ENCODE measurements at places on chromosomes 7 and 10. TPM values are rescaled to one million over a fixed set of nuclear protein-coding genes. Genes with fewer than 3 reads are reported as not detected.
A peak's percentile ranks its signal among the peaks of the same experiment; 100 is the strongest.

Gene MMP21
- 0.34 TPM for total RNA-seq

DNA sequence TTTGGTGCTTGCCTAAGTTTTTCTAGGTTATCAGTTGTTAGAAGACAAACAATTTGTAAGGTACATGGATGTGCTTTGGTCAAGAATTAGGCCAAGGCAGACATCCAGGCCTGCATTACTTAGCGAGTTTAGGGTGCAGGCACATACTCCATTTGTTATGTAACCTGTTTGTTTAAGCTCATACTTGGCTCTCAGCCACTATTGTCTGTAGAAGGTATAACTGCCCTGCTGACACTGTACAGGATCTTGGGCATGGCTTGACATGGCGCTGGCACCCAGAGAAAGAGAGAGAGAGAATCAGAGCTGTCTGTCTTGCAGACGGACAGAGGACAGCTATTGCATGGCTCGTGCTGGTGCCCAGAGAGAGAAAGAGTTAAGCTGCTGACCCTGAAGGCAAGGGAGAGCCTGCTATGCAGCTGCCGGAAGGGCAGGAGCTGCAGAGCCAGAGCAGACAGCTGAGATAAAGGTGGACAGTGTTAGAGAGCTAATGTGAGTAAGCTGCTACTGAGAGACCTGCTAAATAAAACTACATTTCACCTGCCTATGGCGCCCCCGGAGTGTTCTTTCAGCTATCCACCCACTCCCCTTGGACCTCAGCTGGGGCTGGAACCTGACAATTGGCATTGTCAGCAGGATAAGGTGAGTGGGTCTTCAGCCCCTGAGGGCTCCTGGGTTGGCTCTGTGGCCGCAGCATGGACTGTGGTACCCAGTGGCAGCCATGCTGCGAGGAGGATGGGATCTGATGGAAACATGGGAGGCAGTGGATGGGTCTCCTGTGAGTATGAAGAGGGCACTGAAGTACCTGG is 120.9 kb upstream of the TMEM106B start:
- DNase-seq, result no peak

DNA sequence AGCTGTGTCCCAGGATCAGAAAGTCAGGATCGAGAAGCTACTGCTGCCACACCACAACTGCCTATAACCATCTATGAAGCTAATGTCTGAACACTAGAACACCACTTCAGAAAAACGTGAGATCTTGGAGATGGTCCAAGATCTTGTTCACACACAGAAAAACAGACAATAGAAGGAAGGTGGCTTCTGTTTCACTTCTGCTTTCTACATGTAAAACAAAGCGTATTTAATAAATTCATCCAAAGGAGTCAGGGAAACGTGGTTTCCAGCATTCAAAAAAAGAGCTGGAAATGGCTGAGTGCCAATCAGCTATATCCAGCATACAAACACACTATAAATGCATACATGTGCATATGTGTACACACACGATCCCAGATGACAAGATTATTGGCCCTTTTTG is 70.2 kb upstream of the CCDC71L start:
- DNase-seq, result peak; percentile 95

Gene BLNK
- total RNA-seq, result not detected

Gene CRYGN
- total RNA-seq, result not detected

- DNase-seq, result no peak
These were observed 61.1 kb upstream of the IL6 start for GRCh38 chr7:22665923-22666322.

Gene THSD7A
- total RNA-seq, result 38.8 TPM

- DNase-seq, result no peak
These were observed 1148.5 kb upstream of the CELF2 start for GRCh38 chr10:9869205-9869604.

DNA sequence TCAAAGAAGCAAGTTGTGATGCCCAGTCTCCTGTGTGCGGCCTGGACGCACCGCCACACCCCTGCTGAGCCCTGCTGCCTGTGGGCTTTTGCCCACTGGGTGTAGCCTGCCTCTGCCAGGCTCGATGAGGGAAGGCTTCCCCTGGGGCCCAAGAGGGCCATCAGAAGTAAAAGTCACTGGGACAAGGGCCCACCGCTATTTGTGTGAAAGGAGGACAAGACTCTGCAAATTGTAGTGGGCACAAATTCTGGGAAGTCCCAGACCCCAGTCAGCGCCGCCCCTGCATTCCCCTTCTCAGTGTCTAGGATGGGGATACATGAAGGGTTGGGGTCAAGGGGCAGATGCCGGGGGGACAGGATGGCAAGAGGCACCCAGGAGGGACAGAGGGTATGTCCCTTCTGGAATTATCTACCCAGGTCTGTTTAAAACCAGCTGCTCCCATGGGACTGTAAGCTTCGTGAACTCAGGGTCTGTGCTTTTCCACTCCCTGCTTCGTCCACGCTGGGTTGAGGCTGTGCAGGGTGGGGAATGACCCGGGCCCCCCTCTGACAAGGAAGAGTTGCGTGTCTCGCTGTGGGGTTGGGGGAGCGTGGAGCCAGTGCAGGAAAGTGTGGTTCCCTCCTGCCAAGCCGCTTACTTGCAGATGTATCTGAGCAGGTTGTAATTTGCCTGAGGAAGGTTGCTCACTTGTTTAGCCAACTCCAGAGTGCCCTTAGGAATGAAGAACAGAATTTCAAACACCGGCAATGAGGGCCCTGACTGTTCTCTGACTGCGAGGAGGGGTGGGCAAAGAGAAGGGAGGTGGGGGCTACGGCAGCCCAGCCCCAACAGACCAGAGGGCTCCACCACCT is 147.2 kb downstream of the MAPK8 start:
- no peak for DNase-seq

DNA sequence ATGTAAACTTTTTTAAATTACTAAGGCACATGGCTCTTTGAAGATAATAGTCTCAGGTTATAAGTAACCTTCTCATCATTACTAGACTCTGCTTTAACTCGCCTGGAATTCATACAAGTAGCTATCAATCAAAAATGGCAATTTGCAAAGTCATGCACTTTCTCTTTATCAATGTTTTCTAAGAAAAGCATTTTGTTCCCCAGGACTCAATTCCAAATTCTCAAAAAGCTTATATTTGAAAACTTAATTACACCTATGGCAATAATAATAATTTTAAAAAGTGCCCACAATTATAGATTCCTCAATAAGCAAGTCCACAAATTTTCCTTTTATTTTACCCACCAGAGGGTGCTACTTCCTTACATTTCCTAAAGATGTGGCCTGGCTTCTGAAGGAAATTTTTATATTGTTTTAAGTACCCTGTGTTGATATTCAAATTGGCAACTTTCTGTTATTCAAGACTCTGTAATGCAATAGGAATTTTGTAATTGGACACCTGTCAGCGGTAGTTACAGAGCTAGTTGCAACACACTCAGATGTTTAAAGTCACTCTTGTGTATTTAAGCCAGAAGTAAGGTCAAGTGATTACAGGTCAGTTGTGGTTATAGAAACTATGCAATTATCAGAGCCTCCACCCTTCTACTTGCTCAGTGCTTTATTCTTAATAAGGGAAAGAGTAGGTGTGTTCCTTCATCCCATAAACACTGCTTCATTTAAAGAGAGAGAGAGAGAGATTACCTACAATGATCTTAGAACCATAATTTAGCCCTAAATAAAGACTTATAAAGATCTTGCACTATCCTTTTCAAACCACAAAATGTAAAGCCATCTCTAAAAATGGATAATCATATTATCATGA is 47.1 kb upstream of the HYAL4 start:
- peak; percentile 79 for DNase-seq

Gene FEZF1
- not detected for total RNA-seq

- DNase-seq, result peak; percentile 27
These were observed 849 bp downstream of the LRRN3 start for GRCh38 chr7:111091593-111092358.

GRCh38 chr10:4051011-4051640 is 266.1 kb upstream of the KLF6 start:
- DNase-seq, result peak; percentile 74

Gene GRM3
- not detected for total RNA-seq

GRCh38 chr7:47225387-47226131 is 356.4 kb downstream of the TNS3 start:
- DNase-seq, result no peak

GRCh38 chr10:30160271-30160982 is 101.0 kb upstream of the JCAD start:
- DNase-seq, result no peak

Gene TAC1
- not detected for total RNA-seq

Gene VSTM4
- 1.0 TPM for total RNA-seq

- no peak for DNase-seq
These were observed 245.1 kb downstream of the CHCHD3 start for GRCh38 chr7:132836746-132837145.

Gene ATRNL1
- total RNA-seq, result 0.17 TPM

DNA sequence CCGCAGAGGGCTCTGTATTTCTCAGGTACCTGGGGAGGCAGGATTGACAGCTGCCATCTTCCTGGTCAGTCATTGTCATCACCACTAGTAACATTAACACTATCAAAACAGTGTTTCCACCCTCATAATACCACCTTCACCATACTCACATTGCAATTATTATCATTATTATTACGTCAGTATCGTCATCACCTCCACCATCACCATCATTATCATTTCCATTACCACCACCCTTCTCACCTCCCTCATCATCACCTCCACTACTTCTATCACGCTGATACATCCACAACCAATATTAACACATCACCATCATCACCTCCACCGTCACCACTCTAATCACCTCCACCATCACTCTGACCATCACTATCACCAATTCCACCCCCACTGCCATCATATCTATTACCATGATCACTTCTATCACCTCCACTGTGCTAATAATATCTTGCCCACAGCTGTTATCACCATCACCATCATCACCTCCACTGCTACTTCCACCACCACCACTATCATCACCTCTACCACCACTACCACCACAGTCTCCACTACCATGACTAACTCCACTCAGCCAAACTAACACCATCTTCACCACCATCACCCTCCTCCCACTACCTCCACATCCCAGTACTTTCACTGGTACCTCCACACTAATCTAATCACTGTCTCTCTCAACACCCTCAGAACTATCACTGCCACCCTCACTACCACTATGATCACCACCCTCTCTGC is 196.4 kb downstream of the RPS24 start:
- DNase-seq, result no peak

GRCh38 chr10:13457958-13458686 is 70.7 kb downstream of the BEND7 start:
- DNase-seq, result no peak

DNA sequence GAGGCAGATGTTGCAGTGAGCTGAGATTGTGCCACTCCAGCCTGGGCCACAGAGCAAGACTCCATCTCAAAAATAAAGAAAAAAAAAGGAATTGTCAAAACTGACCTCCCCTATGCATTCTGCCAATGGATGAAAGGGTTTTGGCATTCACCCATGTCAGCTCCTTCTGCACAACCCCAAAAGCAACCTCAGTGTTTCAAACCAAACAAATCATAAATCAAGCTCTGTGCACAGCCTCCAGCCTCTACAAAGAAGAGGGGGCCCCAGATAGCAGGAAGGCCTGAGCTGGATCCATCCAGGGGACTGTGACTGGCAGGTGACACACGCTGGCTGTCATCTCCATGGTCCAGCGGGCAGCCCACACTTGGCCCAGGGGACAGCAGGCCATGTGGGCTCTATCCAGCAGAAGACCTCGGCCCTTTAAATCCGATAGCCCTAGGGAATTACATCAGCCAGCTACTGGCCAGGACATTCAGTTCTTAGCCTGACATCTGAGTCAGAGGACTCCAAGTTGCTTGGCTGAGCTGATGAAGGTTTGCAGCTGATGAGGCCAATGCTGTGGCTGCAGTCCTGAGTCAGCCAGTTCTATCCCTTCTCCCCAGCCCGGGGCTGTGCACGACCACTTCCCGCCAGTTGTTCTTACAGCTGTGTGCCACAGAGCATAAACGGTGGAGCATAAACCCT is 52.0 kb upstream of the FIGNL1 start:
- DNase-seq, result peak; percentile 55

Gene HABP2
- total RNA-seq, result 0.19 TPM

DNA sequence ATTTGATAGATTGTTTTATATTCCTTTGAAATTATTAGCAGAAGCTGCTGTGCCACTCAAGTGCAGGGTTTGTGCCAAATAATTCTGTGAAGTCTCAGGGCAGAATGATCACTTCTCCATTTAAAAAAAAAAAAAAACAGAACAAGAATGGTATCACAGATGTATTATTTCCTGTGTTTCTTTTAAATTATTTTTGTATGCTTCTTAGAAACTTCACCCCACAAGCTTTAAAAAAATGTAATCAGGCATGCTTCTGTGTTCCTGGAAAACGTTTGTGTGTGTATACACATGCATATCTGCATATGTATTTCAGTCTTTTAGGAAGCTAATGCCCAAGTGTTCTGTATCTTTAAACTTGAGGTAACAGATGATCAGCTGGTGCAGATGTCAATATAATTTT is 6.3 kb upstream of the CD36 start:
- no peak for DNase-seq

DNA sequence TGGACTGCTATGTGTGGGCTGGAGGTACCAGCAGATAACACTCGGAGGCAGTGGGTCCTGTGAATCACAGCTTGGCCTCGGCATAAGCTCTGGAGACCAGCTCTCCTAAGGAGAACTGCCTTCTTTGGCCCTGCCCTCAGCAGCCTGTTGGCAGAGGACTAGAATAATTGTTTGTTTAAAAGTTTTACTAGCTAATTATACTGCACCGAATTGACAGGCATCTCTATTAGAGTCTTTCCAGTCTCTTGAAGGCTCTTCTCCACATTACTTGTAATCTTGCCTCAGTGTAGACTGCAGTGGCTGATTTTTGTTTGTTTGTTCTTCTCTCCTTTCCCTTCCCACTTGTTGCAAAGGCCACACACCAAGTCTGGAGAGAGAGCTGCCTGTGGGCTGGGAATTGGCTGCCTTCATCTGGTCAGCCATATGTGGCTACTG is 183.2 kb downstream of the AUTS2 start:
- DNase-seq, result no peak

- DNase-seq, result no peak
These were observed 10.1 kb downstream of the ITGB8 start for GRCh38 chr7:20340839-20341238.
